ENCODE measurements at places on chromosomes 13 and 19. TPM values are rescaled to one million over a fixed set of nuclear protein-coding genes. Genes with fewer than 3 reads are reported as not detected.

DNA sequence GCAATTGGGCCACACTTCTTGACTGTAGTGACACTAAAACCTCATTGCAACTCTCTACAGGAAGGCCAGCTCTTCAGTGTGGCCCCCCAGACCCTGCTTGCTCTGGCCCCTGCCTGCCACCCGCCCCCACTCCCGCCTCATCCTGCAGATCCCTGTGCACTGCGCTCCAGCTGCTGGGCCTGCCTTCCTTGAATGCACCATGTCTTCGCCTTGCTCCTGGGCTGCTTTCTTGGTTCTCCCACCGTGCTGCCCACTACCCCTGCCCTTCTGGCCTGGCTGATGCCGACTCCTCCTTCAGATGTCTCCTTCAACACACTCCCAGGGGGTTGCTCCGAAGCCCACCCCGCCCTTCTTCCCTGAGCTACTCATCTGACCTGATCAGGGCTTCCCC is 98.2 kb downstream of the SIPA1L3 start:
- no peak overlapping the region for H3K27ac ChIP-seq
- no peaks in the 10 kb centered on the region for H3K36me3 ChIP-seq
- H3K4me1 ChIP-seq = peaks cover 5% of the 10 kb centered on the region

- H3K4me1 ChIP-seq = no peaks in the 10 kb centered on the region
- no peak for DNase-seq
- no peaks in the 10 kb centered on the region for H3K36me3 ChIP-seq
- H3K27me3 ChIP-seq = no peaks in the 10 kb centered on the region
- no peak overlapping the region for H3K4me3 ChIP-seq
- H3K27ac ChIP-seq = no peak overlapping the region
These were observed 3.8 kb downstream of the S1PR2 start for GRCh38 chr19:10227026-10227971.

The CATSPERD gene
- not detected for total RNA-seq

GRCh38 chr19:43934985-43935708 is at the start of gene ZNF45:
TSS of gene ZNF45 (minus strand) at chr19:43935282. CDS start at chr19:43922185, 13,097 bp downstream.
- no peaks in the 10 kb centered on the region for H3K36me3 ChIP-seq
- peak; percentile 93 for DNase-seq
- H3K27me3 ChIP-seq = no peaks in the 10 kb centered on the region
- H3K27ac ChIP-seq = peak within 1 kb of the TSS; percentile 80
- peak within 1 kb of the TSS; percentile 43 for H3K4me3 ChIP-seq

The NMRK2 gene
- not detected for total RNA-seq

DNA sequence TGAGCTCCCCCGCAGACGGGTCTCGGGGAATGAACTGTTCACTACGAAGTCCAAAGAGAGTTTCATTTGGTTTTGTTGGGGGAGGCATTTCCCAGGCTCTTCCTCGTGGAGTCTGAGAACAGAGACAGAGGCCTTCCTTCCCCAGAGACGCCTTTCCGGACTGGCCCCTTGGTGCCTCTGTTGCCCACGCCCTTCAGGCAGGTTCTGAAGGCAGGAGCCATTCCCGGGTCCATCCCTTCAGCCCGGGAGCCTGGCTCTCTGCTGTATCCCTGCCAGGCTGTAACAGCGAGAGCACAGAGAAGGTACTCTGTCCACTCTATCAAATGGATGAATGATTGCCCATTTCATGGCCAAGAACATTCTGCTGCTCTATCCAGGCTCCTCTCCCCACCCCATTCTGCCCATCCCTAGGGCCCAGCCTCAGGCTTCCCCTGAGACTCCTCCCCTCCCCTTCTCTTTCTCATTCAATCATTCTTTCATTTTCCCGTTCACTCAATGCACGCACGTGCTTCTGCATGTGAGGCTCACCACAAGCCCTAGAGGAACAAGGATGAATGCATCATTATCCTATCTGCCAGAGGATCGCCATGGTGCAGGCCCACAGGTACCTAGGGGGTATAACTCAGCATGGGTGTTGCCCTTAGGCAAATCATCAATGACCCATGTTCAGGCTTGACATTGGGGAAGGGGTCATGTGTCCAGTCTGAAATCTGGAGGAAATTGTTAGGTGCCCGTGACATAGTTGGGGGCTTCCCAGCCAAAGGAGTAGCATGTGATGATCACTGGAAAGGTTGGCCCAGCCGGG is 298.6 kb downstream of the ZNF536 start:
- H3K4me3 ChIP-seq = no peak overlapping the region
- peaks cover 4% of the 10 kb centered on the region for H3K4me1 ChIP-seq
- H3K27me3 ChIP-seq = no peaks in the 10 kb centered on the region
- DNase-seq = no peak

The RTBDN gene
- 0.86 TPM for total RNA-seq

DNA sequence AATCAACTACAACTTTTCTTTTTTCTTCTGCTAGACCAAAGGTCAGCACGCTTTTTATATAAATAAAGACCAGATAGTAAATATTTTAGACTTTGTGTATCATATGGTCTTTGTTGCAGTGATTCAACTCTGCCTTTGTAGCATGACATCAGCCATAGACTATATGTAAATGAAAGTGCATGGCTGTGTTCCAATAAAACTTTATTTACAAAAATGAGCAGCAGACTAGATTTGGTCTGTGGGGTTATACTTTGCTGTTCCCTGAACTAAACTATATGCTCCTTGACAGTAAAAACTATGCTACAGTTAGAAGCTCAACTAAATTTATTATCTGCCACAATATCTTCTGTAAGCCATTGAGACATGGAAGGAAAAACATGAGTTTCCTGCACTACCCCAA is 100.0 kb downstream of the RNASEH2B start:
- H3K36me3 ChIP-seq = no peaks in the 10 kb centered on the region
- H3K4me3 ChIP-seq = no peak overlapping the region
- DNase-seq = no peak
- no peaks in the 10 kb centered on the region for H3K27me3 ChIP-seq
- no peaks in the 10 kb centered on the region for H3K4me1 ChIP-seq

GRCh38 chr19:51507640-51508058 is 6.0 kb upstream of the SIGLEC12 start:
- no peak overlapping the region for H3K27ac ChIP-seq
- no peaks in the 10 kb centered on the region for H3K36me3 ChIP-seq
- H3K27me3 ChIP-seq = no peaks in the 10 kb centered on the region
- H3K4me3 ChIP-seq = no peak overlapping the region

- H3K4me3 ChIP-seq = no peak overlapping the region
- H3K27ac ChIP-seq = no peak overlapping the region
- no peaks in the 10 kb centered on the region for H3K4me1 ChIP-seq
These were observed 6.9 kb downstream of the SLC39A3 start for GRCh38 chr19:2732883-2733282.

The B3GLCT gene
- total RNA-seq = 1.6 TPM

The TSSK6 gene
- total RNA-seq = 2.3 TPM

- no peak for DNase-seq
- H3K27ac ChIP-seq = no peak overlapping the region
- no peaks in the 10 kb centered on the region for H3K4me1 ChIP-seq
- no peaks in the 10 kb centered on the region for H3K27me3 ChIP-seq
- no peaks in the 10 kb centered on the region for H3K36me3 ChIP-seq
- H3K4me3 ChIP-seq = no peak overlapping the region
These were observed 434.0 kb downstream of the KLF5 start for GRCh38 chr13:73492811-73493210.
